Colonic mucosa (tissue), 4 donors: ENCODE measurements at places on chromosomes 7 and 10. TPM values are rescaled to one million over a fixed set of nuclear protein-coding genes. Genes with fewer than 3 reads are reported as not detected.

- H3K27ac ChIP-seq, result no peak overlapping the region
- no peak overlapping the region for H3K4me3 ChIP-seq
- H3K27me3 ChIP-seq, result no peaks in the 10 kb centered on the region
- no peaks in the 10 kb centered on the region for H3K4me1 ChIP-seq
These were observed 105.2 kb upstream of the PRPS1L1 start for GRCh38 chr7:18132811-18133210.

DNA sequence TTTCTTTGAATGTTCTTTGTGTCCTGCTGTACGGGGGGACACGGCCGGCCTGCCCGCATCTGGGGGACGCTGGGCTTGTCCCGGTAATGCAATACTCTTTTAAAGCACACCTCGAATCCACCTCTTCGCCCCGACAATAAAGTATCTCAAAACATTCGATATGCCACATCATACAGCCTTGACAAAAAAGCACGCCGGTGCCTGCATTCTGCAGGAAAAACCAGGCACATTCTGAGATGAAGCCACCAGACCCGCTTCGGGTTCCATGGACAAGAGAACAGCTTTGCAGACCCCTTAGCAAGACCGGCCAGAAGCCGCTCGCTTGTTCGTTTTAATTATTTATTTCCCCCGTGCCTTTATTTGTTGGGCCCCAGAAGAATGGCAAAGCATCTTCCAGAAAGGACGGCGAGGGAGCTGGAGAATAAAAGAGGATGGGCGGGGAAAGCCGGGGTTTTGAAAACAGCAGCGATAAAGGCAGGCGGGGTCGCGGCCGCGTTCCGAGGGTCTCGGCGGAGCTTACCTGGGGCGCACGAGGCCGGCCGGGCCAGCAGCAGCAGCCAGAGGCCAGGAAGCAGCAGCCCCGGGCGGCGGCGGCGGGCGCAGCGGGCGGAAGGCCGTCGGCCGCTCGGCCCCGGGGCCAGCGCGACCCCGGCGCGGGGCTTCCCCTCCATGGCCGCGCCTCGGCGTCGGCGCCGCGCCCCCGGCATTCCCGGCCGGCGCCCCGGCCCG is 462 bp downstream of the KIAA1549 start:
- no peaks in the 10 kb centered on the region for H3K27me3 ChIP-seq
- no peaks in the 10 kb centered on the region for H3K36me3 ChIP-seq
- H3K4me1 ChIP-seq, result no peaks in the 10 kb centered on the region
- no peak for DNase-seq

GRCh38 chr7:152702-153391 is 39.5 kb upstream of the FAM20C start:
- DNase-seq, result no peak
- no peak overlapping the region for H3K4me3 ChIP-seq
- H3K27ac ChIP-seq, result no peak overlapping the region

DNA sequence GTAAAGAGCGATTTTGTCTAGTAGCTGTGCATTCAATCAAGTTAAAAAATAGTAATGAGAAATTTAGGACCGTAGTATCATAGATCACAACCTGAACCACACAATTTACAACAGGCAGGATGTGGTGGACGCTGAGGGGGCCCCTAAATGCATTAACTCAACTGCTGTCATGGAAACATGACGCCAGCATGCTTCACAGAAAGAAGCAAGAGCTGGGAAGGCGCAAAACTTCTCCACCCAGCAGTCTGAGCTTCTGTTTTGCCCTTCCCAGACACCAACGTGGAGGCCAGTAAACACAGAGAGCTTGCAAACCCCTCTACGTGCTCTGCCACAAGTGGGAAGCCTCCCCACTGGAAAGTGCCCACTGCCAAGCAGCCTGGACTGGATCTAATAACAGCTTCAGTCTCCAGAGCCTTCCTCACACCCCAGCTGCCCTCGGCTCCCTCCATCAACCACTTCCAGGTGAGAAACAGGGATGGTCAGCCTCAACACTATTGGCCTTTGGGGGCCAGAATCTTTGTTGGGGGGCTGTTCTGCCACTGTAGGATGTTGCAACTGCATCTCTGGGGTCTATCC is 151.8 kb downstream of the SFMBT2 start:
- no peaks in the 10 kb centered on the region for H3K4me1 ChIP-seq
- H3K27ac ChIP-seq, result no peak overlapping the region
- no peak overlapping the region for H3K4me3 ChIP-seq
- no peak for DNase-seq
- no peaks in the 10 kb centered on the region for H3K36me3 ChIP-seq

DNA sequence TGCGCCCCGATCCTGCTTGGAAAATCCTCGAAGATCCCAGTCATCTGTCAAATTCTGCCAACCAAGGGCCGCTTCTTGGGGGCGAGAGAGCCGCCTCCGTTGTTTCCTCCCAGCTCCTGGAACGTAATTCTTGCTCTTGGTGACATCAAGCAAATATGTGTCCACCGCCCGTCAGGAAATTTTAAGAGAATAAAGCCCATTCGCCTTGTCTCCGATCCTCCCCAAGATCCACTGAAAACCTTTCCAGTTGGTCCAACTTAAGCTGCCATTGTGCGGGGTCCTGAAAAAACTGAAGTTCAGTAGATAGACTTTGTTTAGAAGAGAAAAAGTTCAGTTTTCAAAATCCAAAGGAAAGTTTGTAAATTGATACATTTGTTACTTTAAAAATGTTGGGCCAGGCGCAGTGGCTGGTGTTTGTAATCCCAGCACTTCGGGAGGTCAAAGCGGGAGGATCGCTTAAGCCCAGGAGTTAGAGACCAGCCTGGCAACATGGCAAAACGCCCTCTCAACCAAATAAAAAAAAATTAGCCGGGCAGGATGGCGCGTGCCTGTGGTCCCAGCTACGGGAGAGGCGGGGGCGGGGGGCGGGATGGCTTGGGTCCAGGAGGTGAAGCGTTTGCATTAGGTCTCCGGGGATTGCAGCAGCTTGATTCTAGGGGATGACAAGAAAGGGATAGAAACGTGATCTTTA is 1.0 kb upstream of the ZNF800 start:
- H3K36me3 ChIP-seq, result no peaks in the 10 kb centered on the region
- peak overlapping the region; percentile 98 for H3K4me3 ChIP-seq
- H3K27ac ChIP-seq, result peak overlapping the region; percentile 98
- H3K4me1 ChIP-seq, result no peaks in the 10 kb centered on the region
- no peaks in the 10 kb centered on the region for H3K27me3 ChIP-seq
- DNase-seq, result no peak

DNA sequence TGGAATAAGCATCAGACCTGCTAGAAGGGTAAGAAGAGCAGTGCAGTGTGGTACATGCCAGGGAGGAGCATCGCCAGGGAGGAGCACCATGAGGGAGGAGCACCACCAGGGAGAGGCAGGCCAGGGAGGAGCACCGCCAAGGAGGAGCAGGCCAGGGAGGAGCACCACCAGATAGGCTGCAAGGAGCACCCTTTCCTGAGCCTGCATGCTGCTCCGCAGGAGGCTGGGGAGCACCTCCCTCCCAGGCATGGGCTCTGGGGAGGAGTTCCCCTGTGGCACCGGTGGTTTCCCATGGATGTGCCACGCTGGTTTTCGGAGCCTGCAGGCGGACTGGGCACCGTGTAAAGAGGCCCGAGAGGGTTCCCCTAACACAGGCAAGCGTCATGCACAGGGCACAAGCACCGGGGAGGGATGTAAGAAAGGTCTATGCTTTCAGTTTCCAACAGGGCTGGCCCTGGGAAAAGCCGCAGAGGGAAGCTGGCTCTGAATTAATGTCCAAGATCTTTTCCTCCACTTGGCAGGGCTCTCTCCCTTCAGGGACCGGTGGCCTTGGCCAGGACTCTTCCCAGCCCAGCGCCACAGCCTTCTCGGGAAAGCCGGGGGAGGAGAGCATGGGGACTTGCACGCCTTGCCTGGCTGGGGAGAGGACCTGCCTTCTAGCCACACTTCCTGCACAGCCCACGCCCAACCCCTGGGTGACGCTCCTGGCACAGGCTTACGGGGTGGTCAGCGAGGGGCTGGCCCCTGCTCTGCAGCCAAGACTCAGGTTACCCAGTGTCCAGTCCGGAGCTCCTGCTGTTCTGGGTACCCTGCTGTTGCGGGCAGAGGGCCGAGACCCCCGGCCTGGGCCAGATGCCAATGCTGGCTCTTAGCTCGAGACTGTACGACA is 11.5 kb upstream of the GPER1 start:
- no peak for DNase-seq
- H3K27me3 ChIP-seq, result no peaks in the 10 kb centered on the region
- no peak overlapping the region for H3K4me3 ChIP-seq
- no peak overlapping the region for H3K27ac ChIP-seq
- no peaks in the 10 kb centered on the region for H3K36me3 ChIP-seq

DNA sequence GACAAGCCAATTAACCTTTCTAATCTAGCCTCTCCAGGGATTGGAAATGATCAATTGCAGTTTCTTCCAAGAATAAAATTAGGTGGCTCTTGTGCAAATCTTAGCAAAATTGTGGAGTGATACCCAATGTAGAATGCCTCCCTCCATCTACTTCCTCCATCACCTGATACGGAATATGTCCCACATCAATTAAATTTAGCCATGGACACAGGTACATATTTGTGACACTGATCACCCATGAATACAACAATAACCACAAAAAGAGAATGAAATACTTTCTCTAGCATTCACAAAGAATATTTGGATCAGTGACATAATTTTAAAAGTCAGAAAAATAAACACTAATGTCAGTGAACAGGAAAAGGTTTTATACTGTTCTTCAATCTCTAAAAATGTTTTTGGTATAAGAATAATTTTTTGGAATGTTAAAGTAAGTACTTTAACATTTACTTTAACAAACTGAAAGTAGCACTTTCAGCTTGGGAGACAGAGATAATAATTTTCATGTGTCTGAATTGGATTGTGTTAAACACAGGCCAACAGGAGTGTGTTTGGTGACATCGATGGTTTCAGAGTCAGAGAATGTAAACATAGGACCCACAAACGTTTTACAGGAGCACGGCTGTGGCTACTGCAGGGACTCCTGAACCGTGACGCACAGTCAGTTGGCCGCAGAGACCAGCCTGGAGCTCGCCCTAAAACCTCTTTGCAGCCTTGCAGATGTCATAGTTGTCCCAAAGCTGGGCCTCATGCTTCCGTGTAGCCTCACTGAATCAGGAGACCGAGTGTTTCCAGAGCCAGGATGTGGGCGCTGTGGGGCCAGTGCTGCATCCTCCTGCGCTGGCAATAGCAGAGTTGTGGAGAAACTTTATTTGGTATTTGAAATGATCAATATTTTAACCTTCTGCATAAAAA is 7.2 kb downstream of the RBM20 start:
- H3K4me3 ChIP-seq, result no peak overlapping the region
- no peak overlapping the region for H3K27ac ChIP-seq
- peaks cover 5% of the 10 kb centered on the region for H3K27me3 ChIP-seq
- no peaks in the 10 kb centered on the region for H3K4me1 ChIP-seq
- DNase-seq, result no peak

DNA sequence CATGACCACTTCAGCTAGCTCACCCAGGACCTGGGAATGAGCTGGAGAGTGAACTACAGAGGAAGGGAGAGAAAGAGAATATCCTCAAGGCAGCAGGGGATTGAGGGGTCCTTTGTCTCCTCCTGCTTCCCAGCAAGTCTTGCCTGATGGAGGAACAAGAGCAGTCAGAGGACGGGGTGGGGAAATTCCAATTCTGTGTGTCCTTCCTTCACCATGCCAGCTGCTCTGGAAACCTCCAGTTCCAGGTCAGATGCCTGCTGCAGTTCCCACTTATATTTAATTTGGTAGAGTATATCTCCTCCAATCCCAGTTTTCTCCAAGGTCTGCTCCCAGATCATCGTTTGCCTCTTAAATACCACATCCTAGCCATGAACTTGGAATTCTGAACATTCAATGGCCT is 21.4 kb upstream of the LEP start:
- no peak overlapping the region for H3K27ac ChIP-seq
- H3K4me1 ChIP-seq, result no peaks in the 10 kb centered on the region
- H3K27me3 ChIP-seq, result no peaks in the 10 kb centered on the region
- no peak overlapping the region for H3K4me3 ChIP-seq
- no peak for DNase-seq

GRCh38 chr10:117239721-117240620 is 943 bp upstream of the SLC18A2 start:
- no peaks in the 10 kb centered on the region for H3K36me3 ChIP-seq
- no peak overlapping the region for H3K4me3 ChIP-seq
- no peak for DNase-seq
- peaks cover 18% of the 10 kb centered on the region for H3K27me3 ChIP-seq
- no peak overlapping the region for H3K27ac ChIP-seq
- no peaks in the 10 kb centered on the region for H3K4me1 ChIP-seq

GRCh38 chr10:82924711-82925110 is 1049.7 kb downstream of the NRG3 start:
- no peak overlapping the region for H3K27ac ChIP-seq
- no peak overlapping the region for H3K4me3 ChIP-seq
- no peaks in the 10 kb centered on the region for H3K36me3 ChIP-seq

- H3K36me3 ChIP-seq, result no peaks in the 10 kb centered on the region
- no peaks in the 10 kb centered on the region for H3K27me3 ChIP-seq
- no peak overlapping the region for H3K4me3 ChIP-seq
These were observed 14.3 kb upstream of the RPA3 start for GRCh38 chr7:7732621-7733281.

DNA sequence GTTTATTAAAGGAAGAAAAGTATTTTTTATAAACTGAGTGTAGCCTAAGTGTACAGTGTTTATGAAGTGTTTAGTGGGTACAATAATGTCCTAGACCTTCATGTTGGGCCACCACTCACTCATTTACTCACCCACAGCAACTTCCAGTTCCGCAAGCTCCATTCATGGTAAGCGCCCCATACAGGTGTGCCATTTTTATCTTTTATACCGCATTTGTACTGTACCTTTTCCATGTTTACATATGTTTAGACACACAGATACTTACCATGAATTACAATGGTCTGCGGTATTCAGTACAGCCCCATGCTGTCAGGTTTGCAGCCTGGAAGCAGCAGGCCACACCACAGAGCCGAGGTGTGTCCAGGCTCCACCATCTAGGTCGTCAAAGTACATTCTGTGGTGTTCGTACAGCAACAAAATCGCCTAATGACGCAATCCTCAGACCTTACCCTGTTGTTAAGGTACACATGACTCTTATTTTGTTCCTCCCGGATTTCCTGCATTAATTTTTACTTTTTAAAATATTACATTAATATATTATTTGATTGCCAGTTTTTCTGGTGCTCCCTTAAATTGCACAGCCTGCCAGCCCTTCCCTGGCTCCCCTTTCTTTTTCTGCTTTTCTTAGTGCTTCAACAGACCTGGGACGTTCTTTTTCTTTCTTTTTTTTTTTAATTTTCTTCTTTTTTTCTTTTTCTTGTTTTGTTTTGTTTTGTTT is 881 bp upstream of the SSBP1 start:
- peak; percentile 41 for DNase-seq
- no peaks in the 10 kb centered on the region for H3K27me3 ChIP-seq
- H3K27ac ChIP-seq, result peak overlapping the region; percentile 83
- H3K36me3 ChIP-seq, result peaks cover 5% of the 10 kb centered on the region
- peak overlapping the region; percentile 68 for H3K4me3 ChIP-seq
- no peaks in the 10 kb centered on the region for H3K4me1 ChIP-seq

MBLAC1 gene
- 1.9 TPM for total RNA-seq

PON3 gene
- 3.0 TPM for total RNA-seq

TMEM184A gene
- total RNA-seq, result 35.8 TPM

RNF148 gene
- 0.57 TPM for total RNA-seq

ACSL5 gene
- 218 TPM for total RNA-seq

ELN gene
- total RNA-seq, result 6.9 TPM

PTF1A gene
- not detected for total RNA-seq

C10orf105 gene
- not detected for total RNA-seq

TRIM73 gene
- total RNA-seq, result 2.1 TPM

TRPV5 gene
- total RNA-seq, result not detected
